CD8-positive, alpha-beta memory T cell (primary cell): ENCODE measurements at places on chromosomes 1 and 21. TPM values are rescaled to one million over a fixed set of nuclear protein-coding genes. Genes with fewer than 3 reads are reported as not detected.

CDC42BPA gene
- 0.42 TPM for total RNA-seq

KIF21B gene
- total RNA-seq, result 37.6 TPM

SFN gene
- 0.37 TPM for total RNA-seq

GRCh38 chr1:155196103-155196892 is 11.4 kb downstream of the THBS3 start:
- DNase-seq, result peak; percentile 44

- no peak for DNase-seq
Measured at GRCh38 chr1:198939956-198940355, 301.1 kb downstream of the PTPRC start.

DNA sequence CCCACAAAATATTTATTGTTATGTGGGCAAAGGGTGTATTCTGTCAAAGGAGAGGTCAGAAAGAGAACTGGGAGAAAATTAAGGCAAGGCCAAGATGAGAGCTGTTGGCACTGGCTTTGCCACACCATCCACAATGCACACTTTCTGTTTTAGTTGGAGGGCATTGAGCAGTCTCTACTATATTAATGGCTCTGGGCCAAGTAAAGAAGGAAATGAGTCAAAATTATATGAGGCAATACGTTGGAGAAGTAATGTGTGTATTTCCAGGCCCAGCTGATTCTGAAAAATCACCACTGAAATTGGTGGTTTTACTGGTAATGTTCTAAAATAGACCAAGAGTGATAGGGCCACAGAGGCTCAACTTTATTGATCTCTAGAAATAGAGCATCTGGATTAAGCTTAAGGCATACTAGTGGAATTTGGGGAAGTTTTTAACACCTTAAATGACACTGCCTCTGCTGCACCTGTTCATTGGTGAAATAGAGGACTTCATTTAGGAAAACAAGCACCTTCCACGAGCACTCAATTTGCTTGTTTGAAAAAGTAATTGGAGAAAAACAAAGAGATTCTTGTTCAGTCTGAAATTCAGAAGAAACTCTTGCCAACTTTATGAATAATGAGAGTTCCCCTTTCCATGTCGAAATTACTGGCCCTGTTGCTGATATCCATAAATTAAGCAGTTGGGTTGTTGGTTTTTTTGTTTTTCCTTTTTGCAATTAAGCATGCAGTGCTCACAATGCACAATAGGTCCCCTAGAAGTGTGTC is 424.9 kb downstream of the ADGRL2 start:
- DNase-seq, result no peak

GRCh38 chr1:225700889-225701465 is 48.1 kb upstream of the ENAH start:
- DNase-seq, result no peak

DNA sequence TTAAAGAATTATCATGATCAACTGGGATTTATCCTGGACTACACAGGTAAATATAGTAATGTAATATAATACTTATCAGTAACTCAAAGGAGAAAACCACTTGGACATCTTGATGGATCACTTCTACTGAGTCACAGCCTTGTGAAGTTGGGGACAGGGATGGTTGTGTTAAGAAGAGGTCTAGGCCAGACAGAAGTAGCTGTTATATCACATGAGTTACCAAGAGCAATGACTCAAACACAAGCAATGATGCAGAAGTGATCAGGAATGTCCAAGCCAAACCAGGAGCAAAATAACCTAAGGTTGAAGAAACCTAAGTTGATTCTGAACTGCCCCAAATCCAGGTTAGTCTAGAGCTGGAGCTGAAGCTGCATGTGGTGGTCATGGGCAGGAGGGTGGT is 424.5 kb upstream of the DAB1 start:
- no peak for DNase-seq

GRCh38 chr1:240888039-240888786 is 276.3 kb upstream of the GREM2 start:
- no peak for DNase-seq

DNA sequence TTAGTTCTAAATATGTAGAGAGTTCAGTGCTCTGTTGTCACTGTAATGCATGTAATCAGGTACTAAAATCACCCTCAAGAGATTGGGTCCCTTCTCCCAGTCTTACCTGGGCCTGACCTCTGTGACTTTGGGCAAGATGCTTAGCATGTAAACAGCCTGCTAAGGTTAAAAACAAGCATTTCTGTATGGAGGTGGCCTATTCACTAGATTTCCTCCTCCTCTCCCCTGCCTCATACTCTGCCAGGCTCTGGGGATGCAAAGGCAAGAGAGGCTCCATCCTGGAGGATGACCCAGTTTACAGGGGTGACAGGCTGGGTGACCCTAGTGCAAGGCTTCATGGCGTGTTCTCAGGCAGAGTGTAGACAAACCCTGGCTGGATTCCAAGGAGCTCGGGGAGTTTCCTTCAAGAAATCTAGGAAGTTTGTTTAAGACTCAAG is 28.8 kb downstream of the VANGL2 start:
- DNase-seq, result peak; percentile 18

DNA sequence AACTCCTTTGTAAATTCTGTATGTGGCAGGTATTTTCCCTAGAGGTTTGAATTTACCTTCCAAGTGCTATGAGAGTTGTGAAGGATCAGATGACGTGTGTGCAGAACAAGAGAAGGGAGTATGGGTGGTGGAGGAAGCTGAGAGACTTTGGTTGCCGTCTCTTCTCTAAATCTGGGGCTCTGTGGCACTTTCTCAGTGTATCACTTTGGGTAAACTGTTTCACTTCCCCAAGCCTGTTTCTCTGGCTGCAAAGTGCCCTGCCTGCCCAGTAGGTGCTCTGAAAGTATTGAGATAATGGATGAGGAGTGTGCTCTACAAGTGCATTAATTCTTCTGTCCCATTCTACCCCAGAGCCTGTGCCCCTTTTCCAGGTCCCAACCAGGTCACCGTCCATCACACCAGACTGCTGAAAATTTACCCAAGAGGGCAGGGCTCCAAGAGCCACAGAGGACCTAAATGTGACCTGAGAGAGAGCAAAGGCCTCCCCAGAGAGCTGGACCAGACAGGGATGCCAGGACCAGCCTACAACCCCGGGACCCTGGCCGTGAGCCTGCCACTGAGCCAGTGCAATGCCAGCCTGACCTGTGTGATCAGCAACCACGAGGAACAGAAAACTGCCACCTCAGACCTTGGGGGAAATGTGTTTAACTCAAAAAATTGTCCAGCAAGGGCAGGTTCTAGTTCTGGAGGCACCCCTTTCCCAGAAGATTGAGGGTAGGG is 131.6 kb upstream of the ETV3 start:
- DNase-seq, result no peak

DNA sequence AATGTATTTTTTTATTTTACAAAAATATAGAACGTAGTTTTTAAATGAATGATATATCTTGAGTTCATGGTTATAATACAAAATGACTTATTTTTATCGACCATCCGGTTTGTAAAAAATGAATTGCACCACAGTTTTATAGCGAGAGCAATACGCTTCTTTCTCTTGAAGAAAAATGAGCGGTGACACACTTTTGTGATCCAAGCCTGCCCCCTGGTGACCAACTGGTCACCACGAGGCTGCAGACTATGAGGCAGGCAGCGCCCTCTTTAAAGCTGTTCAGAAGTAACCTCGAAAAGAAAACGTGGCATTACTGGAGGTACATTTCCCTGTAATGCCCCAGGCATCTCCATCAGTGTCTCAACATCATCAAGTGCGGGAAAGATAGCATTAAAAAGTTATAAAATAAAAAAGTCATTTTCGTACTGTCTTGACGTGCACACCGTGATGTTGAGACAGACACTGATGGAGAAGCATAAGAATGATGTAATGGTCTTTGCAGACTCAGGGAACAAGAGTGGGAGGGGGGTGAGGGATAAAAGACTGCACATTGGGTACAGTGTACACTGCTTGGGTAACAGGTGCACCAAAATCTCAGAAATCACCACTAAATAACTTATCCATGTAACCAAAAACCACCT is 734.2 kb upstream of the ADAMTS5 start:
- no peak for DNase-seq

DNA sequence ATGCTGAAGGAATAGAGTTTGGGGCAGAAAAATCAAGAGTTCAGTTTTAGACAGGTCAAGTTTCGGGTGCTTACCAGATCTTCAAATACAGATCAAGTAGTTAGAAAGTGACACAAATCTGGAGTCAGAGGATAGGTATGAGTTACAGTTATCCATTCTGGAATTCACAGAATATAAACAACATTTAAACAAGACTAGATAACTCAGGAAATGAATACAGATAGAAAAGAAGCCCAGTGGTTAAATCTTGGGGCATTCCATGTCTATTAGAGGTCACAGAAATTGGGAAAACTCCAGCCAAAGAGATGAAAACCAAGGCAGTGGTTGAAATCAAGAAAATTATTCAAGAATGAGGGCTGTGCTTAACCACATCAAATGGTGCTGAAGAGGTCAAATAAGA is 187.0 kb upstream of the HP1BP3 start:
- DNase-seq, result no peak
